ENCODE measurements at places on chromosomes 3 and 15.
A peak's percentile ranks its signal among the peaks of the same experiment; 100 is the strongest.

GRCh38 chr3:48679411-48680391 is 6.0 kb downstream of the NCKIPSD start:
- no peak for DNase-seq

DNA sequence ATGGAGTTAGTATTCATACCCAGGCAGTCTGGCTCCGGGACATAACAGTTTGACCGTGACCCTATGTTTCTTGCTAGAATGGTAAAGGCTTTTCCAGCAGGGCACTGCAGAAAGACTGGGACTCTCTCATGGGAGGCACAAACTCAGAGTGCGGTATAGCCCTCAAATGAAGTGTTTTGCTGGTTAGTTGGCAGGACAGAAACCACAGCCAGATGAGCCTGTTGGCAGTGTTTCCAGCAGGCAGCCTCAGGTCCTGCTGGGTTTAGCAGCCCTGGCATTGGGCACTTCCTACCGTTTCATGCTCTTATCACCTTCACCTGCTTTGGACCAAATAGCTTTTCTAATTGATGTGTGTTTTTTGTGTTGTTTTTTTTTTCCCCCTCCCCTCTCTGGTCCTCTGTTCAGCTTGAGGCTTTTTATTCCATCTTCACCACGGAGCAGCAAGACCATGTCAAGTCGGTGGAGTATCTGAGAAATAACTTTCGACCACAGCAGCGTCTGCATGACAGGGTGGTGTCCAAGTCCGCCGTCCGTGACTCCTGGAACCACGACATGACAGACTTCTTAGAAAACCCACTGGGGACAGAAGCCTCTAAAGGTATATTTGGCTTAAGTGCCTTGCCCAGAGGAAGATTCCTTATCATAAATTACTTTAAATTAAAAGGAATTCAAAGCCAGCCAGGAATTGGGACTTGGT is 205.6 kb downstream of the FEZF2 start:
- peak; percentile 3 for DNase-seq

DNA sequence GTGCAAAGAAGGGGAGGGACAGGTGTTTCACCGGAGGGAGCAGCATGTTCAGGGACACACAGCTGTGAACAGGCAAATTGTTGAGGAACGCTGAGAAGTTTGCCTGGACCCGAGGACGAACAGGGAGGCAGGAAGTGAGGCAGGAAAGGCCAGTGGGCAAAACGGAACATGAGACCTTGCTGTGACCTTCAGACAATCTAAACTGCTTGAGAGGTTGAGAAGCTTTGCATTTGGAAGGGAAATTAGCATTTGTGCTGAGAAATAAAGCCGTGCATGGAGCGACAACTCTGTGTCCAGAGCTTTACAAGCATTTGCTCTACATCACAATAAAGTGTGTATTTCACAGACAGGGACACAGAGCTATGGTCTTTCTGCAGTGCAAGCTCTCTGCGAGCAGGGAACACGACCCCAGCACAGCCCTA is 47.9 kb downstream of the CDC25A start:
- no peak for DNase-seq

DNA sequence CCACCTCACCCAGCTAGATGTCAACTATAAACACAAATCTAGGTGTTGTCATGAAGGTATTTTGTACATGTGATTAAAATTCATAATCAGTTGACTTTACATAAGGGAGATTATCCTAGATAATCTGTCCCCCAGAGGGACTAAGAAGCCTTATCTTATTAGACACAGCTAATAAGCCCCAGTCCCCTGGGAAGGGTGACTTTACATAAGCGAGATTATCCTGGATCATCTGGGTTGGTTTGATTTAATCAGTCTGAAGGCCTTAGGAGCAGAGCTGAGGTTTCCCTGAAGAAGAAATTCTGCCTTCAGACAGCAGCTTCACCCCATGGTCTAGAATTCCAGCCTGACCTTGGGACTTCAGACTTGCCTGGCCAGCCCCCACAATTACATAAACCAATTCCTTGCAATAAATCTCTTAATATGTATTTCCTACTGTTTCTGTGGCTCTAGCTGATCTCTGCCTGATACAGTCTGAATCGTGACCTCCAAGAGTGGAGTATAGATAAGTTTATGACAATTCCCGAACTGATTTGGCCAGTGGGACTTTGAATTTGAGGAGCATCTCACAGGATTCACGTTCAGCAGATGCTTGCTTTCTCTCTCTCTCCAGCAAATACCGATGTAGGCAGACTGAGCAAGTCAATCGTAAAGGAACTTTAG is 66.5 kb downstream of the MRPL46 start:
- DNase-seq = no peak

DNA sequence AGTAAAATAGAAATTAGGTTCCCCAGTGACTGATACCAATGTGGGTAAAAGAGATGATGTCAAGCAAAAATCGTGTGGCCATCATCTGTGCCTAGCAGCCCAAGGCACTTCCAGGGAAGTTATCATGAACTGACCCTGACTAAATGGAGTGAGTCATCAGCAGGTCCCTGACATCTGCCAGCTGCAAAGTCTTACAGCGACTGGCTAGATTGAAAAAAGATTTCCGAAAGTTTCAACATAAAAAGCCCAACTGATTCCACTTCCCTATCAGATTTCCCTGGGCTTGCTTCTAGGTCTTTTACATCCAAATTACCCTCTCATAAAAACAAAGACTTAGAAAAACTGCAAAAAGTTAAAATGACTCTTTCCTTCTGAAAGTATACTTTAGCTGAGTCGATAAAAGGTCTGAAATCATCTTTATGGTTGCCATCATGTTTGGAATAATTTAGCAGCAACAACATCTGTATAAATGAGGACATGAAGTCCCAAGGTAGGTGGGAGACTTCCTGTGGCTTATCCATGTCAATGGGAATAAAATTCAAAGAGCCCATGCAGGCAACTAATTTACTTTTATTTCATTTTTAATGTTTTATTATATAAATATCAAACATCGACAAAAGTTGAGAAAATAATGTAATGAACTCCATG is 342.8 kb downstream of the ERC2 start:
- peak; percentile 81 for DNase-seq

DNA sequence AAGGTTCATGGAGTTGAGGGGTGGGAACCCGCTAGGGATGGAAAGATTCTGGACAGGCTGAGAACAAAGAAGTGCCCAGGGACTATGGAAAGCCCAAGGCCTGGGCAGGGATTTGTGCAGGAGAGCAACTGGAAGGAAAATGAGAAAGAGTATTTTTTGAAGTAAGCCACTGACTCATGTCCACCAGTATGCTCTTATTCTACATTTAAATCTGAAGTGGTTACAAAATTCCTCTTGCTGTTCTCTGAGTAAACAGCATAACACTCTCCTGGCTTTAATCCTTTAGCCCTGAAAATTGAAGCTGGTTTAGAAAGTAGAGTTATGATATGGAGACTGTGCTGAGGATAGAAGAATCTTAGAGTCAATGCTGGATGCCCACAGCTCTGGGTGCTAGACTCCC is 165.2 kb downstream of the ISL2 start:
- peak; percentile 24 for DNase-seq

GRCh38 chr15:101610611-101611000 is 41.6 kb downstream of the TM2D3 start:
- DNase-seq = no peak

DNA sequence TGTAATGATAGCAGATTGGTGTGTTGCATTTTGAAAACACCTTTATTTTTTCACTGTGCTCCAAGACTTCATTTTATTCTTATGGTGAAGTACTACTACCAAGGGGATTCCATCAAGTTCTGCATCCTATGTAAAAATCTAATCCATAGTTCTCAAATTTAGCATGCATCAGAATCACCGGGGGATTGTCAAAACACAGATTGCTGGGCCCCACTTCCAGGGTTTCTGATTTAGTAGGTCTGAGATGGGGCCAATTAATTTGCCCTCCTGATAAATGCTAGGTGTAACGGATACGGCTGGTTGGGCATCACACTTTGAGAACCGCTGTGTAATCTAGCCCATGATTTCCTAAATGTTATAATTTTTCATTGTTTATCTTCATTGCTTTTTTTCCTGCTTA is 692 bp downstream of the ZWILCH start:
- peak; percentile 3 for DNase-seq

DNA sequence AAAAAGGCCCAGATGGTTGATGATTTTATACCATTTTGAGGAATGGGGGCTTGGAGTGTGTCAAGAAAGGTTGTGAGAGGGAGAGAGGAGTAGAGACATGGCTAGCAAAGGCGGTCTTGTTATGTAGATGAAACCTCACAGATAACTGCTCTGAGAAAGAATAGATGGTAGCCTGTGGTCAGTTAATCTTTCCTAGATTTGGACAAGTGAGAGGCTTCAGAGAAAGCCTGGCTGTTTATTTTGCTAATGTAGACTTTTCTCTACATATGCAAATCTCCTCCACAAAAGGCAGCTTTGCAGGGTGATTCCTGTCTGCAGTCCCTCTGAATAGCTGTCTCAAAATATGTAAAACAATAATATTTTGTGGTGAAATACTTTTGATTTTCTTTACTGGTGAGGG is 177.3 kb downstream of the OTOL1 start:
- no peak for DNase-seq

- peak; percentile 54 for DNase-seq
These were observed 2.9 kb downstream of the UCN2 start for GRCh38 chr3:48560648-48561018.

GRCh38 chr3:172202797-172203196 is 163.4 kb downstream of the FNDC3B start:
- DNase-seq = peak; percentile 37

- DNase-seq = peak; percentile 56
These were observed 2.0 kb upstream of the RNF111 start for GRCh38 chr15:58985443-58985842.

DNA sequence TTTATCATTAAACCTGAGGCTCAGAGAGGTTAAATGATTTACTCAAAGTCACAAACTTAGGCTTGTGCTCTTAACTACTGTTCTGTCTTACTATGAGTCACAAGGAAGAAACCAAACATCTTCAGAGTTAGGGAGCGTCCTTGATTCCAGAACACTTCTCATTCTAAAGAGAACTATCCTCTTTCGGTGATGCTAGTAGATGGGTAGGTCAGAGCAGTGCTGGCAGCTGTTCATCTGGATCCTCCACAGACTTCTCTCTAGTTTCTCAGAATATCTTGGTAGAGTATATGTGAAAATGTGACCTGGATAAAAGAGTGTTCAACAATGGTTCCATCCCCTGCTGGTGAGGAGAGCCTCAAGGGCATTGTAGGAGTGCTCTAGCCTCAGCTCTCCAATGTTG is 3.3 kb downstream of the ARL6IP5 start:
- peak; percentile 67 for DNase-seq

GRCh38 chr15:26996250-26996649 is 25.3 kb downstream of the GABRG3 start:
- DNase-seq = no peak

GRCh38 chr15:70524470-70524869 is 238.9 kb downstream of the UACA start:
- no peak for DNase-seq

DNA sequence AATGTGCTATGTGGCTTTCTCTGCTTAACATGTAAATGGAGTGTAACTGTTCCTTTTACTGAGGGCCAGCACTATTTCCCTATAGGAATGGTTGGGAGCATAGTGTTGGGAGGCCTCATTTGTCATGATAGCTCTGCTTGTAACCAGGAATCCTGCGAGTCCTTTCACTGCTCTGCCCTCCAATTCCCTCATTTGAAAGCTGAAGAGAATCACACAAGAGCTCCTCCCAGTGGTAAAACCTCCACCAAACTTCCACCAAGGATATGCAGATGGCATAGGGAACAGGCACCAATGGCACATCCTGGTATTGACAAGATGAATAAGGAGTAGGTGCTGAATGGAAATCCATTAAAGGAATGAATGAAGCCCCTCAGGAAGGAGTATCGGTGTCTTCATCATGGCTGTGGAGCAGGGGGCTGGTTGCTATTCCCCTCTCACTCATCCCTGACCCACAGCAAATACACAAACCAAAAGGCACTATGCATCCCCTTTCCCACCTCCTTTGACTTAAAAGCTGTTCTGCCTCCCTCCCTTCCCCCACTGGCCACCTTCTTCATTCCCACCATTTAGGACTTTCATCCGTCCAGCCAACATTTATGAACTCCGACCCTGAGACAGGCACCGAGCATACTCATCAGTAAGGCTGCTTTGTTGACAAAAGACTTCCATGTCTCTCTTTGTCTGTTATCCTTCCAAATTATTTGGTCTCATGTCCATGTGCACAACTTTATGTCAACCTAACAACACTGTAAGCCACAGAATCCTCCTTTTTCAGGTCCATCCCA is 560.8 kb downstream of the FOXP1 start:
- peak; percentile 37 for DNase-seq

DNA sequence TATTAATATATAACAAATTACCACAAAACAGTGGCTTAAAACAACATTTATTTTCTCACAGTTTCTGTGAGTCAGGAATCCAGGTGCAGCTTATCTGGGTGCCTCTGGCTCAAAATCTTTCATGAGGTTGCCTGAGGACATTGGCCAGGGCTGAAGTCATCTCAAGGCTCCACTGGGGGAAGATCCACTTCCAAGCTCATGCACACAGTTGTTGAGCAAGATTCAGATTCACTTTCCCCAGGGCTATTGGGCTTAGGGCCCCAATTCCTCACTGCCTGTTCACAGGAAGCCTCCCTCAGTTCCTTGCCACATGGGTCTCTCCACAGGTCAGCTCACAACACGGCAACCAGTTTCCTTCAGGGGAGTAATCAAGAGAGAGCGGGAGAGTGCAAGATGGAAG is 35.0 kb downstream of the RFTN1 start:
- DNase-seq = peak; percentile 84

- DNase-seq = no peak
These were observed 8.7 kb upstream of the RASA2 start for GRCh38 chr3:141478139-141478538.

DNA sequence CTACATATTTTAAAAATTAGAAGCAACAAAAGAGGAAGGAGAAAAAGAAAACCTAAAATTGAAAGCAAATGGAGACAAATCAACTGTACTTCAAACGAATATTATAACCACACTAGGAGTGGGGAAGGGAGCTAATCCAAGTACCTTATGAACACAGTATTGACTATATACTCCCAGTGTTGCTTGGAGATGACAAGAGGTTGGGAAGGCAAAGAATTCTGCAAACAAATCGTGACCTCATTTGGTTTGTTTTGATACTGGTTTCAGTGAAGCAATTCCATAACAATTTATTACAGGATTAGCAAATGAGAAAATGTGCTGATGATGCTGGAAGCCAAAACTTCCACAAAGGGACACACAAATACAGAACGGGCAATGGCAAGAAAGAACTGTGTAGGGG is 268.1 kb downstream of the ULK4 start:
- no peak for DNase-seq

GRCh38 chr3:105747696-105748095 is 121.1 kb downstream of the CBLB start:
- no peak for DNase-seq
